ENCODE measurements at places on chromosomes 12 and 14.

DNA sequence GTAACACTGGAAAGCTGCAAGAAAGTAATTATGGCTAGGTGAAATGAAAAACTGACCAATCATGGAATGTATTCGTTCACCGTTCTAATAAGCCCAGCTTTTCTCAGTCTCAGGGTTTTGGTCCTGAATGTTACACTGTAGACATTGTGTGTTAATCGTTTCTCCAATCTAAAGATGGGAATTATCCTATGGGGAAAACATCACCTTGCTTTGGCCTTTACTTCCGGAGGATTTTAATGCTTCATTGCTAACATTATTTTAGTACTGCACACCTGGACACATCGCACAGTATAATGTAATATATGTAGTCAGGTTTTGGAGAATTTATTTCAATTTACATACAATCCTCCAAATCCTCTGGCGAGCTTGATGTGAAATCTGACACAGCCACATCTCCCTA lies 1.2 kb upstream of the TRHDE start:
- DNase-seq: no peak

DNA sequence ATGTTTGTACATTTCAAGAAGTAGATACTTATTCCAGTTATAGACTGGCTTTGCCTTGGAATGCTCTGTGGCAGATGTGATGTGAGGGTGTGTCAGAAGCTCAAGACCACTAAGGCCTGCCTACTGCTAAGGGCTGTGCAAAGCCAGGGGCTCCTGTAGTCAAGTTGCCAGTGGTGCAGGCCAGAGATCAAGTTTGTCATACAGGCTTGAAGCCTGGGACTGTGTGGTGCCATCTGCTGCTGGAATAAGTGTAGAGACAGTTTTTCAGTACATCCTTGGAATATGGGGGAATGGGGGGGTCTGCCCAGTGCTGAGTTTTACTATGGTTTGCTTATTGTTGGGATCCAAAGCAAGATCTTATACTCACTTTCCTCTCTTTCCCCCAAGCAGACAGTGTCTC lies 649.9 kb upstream of the FOXG1 start:
- DNase-seq: no peak

DNA sequence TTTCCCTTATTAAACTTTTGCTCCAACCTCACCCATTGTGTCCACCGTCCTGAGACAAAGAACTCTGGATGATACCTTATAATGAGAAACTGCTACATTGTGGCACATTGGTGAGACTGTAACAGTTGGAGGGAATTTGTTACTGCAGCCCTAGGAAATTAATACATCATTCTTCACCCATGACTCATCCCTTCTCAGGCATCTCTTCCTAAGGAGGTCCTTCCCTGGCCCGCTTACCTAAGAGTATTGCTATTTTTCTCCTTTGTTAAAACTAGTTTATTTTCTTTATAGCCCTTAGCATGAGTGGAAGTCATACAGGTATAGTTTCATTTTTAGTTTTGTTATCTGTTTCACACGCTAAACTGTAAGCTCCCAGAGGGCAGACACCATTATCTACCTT lies 87.1 kb downstream of the TMEM260 start:
- no peak for DNase-seq

GRCh38 chr14:101007004-101007614 lies 103.6 kb upstream of the RTL1 start:
- DNase-seq: no peak

GRCh38 chr12:109624467-109624866 lies 50.9 kb downstream of the MVK start:
- DNase-seq: no peak

- no peak for DNase-seq
Observed at GRCh38 chr12:12627308-12627827, 15.7 kb downstream of the CREBL2 start.

DNA sequence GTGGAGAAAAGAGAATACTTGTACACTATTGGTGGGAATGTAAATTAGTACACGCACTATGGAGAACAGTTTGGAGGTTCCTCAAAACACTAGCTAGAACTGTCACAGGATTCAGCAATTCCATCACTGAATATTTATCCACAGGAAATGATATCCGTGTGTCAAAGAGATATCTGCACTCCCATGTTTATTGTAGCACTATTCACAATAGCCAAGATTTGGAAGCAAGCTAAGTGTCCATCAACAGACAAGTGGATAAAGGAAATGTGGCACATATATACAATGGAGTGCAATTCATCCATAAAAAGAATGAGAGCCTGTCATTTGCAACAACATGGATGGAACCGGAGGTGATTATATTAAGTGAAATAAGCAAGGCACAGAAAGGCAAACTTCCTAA lies 428.5 kb downstream of the CCDC91 start:
- DNase-seq: no peak

DNA sequence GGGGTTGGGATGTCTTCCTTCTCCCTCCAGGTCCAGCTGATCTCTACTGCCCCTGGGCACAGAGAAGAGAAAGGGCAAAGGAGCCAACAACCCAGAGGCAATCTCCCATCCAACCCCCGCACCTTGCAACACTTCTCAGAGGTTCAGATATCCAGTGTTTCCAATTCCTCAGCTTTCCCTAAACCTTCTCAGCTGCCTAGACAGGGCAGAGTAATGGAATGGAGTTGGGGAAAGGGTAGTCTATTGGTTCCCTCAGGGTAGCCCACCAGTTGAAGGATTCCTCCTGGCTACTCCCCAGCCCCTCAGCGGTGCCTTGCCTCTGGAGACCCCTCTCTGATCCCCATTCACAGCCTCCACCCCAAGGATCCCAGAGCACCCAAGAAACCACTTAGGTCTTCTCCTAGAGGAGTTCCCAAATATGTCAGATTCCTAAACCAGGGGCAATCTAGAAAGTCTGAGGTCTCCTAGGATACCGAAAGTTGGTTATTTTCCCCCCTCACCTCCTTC lies 537 bp downstream of the NFE2 start:
- no peak for DNase-seq

GRCh38 chr12:81958406-81958805 lies 199.3 kb upstream of the PPFIA2 start:
- DNase-seq: no peak

- DNase-seq: no peak
Observed at GRCh38 chr14:88026890-88027289, 22.0 kb downstream of the GPR65 start.

DNA sequence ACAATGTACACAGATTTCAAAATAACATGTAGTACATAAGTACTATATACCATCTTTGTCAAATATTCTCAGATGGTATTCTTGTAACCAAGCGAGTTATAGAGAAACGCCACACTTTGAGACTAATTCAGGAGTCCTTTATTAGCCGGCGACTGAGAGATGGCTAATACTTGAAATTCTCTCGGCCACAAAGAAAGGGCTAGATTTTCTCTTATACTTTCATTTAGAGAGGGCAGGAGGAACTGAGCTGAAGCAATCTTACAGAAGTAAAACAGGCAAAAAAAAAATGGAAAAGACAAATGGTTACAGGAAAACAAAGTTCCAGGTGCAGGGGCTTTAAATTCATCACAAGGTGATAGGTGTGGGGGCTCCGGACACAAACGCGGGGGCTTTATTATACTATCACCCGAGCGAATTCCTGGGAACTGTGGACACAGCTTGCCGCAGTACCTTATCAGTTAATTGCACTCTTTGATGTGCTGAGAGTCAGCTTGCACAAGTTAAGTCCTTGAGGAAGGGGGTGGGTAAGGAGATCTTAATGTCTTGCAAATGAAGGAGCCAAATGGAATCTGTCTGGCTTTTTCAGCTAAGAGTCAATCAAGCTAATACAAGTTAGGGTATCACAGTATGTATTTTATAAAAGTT lies 382.3 kb downstream of the KCNH5 start:
- DNase-seq: no peak

GRCh38 chr12:68886636-68887572 lies 46.1 kb downstream of the CPM start:
- DNase-seq: no peak

GRCh38 chr12:124759841-124760503 lies 103.7 kb downstream of the SCARB1 start:
- no peak for DNase-seq

All from activated effector memory CD4-positive, alpha-beta T cell treated with anti-CD3 and anti-CD28 coated beads, Interleukin-2, amount 50 U/mL, for 16 hours (primary cell).